ENCODE measurements at places on chromosomes 6 and 20.

- H3K27ac ChIP-seq: no peak overlapping the region
- H3K27me3 ChIP-seq: peaks cover 35% of the 10 kb centered on the region
- DNase-seq: no peak
- peaks cover 12% of the 10 kb centered on the region for H3K4me1 ChIP-seq
Measured at GRCh38 chr6:112254921-112255320, 554 bp upstream of the LAMA4 start.

DNA sequence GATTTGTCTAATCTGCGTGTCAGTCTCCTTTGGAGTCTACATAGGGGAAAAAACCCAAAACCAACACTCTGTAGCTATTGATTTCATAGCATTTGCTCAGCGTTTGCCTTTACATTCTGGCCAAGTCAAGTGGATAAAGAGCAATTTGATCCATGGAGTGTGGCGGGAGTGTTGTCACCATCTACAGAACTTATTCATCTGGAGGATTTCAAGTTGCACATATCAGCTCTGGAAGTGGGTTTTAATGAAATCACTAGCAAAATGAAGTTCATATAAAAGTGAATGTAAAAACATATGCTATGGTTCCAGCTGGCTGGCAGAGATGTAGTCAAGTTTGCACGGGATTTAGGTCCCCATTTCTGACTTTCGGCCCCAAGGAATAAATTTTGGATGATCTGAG is 219.7 kb upstream of the SUPT3H start:
- no peak overlapping the region for H3K27ac ChIP-seq
- H3K4me1 ChIP-seq: peaks cover 14% of the 10 kb centered on the region
- H3K36me3 ChIP-seq: peaks cover 6% of the 10 kb centered on the region
- no peaks in the 10 kb centered on the region for H3K27me3 ChIP-seq

DNA sequence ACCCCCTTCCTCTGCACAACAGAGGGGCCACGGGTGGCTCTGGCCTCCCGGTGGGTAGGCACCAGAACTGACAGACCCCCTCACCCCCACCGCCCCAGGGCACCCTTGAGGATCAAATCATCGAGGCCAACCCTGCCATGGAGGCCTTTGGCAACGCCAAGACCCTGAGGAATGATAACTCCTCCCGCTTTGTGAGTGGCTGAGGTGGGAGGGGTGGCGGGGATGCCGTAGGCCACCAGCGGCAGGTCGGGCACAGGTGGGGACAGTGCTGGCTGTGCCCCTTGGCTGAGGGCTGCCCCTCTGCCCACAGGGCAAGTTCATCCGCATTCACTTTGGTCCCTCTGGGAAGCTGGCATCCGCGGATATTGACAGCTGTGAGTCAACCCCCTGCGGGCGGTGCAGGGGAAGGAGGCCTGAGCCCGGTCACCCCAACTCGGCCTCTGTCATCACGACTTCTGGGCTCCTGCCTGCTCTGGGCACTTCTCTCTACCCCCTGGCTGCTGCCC is 29.1 kb downstream of the MYH7B start:
- H3K27ac ChIP-seq: no peak overlapping the region
- H3K36me3 ChIP-seq: no peaks in the 10 kb centered on the region

- no peak for DNase-seq
- no peak overlapping the region for H3K4me3 ChIP-seq
- no peak overlapping the region for H3K27ac ChIP-seq
- H3K36me3 ChIP-seq: no peaks in the 10 kb centered on the region
- H3K4me1 ChIP-seq: no peaks in the 10 kb centered on the region
Measured at GRCh38 chr20:39066471-39067242, 104.5 kb downstream of the DHX35 start.

- peaks cover 43% of the 10 kb centered on the region for H3K27me3 ChIP-seq
- no peak for DNase-seq
- no peak overlapping the region for H3K27ac ChIP-seq
- no peak overlapping the region for H3K4me3 ChIP-seq
Measured at GRCh38 chr6:12291071-12291838, 1.1 kb downstream of the EDN1 start.

GRCh38 chr6:126107475-126108166 is 121.3 kb downstream of the TRMT11 start:
- peaks cover 9% of the 10 kb centered on the region for H3K36me3 ChIP-seq
- no peak for DNase-seq
- H3K4me1 ChIP-seq: no peaks in the 10 kb centered on the region
- no peaks in the 10 kb centered on the region for H3K27me3 ChIP-seq

DNA sequence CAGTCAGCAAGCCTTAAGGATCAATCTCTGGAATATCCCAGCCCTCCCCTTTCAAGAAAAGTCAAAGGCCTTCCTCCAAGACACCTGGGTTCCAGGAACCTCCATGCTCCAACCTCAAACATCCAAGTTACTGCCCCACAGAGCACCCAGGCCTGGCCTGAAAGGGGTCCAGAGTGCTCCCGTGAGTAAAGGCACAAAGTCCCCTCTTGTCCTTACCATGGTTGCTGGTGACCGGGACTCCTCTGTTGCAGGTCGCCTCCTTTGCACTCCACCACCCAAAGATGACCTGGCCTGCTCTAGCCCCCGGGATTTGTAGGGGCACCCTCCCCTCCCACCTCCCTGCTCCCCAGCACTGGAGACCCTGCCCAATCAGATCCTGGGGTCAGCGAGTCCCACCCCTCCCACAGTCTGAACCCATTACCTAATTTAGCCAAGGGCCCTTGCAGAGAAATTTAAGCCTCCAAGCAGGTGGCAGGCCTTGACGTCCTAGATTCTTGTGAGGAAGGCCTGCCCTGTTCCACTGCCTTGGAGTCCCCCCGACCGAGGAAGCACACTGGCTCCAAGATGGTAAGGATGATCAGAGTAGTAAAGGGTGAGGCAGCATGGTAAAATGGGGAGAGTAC is at the start of gene TNNC2:
Gene TNNC2, minus strand, starts transcription at position 283 of the 623 bp plus-strand sequence. Its CDS starts 64 bp downstream, at position 219.
- DNase-seq: no peak
- H3K27ac ChIP-seq: no peak within 1 kb of the TSS
- peaks cover 12% of the 10 kb centered on the region for H3K4me1 ChIP-seq
- peaks cover 31% of the 10 kb centered on the region for H3K27me3 ChIP-seq
- H3K36me3 ChIP-seq: no peaks in the 10 kb centered on the region

DNA sequence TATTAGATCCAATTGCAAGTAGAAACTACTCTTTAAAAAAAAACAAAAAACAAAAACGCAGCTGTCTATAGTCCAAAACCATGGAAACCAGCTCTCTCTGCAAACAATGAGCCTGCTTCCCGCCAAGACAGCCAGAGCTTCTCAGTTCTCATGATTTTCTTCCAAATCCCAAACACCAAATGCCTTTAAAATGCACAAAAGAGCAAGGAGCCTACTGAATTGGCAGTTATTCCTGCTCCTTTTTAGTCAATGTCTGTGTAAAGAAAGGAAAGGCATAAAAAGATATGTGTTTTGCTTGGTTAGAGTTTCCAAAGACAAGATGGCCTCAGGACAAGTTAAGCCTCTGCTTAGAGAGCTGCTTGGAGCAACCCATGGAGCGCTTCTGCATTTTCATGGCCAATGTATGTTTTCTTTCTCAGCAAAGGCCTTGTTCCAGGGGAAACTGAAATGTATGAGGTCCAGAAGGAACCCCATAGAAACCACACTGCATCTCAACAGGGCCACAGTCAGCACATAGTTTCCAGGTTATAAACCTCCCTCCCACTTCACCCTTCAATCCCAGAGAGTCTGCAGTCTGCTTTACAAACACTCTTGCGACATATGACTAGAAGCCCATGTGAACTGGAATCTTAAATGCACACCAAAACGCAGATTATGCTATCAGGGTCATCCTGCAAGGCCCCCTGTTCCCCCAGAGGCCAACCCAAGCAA is 209.3 kb upstream of the TAB2 start:
- DNase-seq: no peak
- H3K4me1 ChIP-seq: peaks cover 28% of the 10 kb centered on the region

- H3K27ac ChIP-seq: peak overlapping the region; percentile 78
- H3K4me1 ChIP-seq: peaks cover 73% of the 10 kb centered on the region
- peaks cover 94% of the 10 kb centered on the region for H3K36me3 ChIP-seq
- no peak for DNase-seq
- H3K4me3 ChIP-seq: no peak overlapping the region
Measured at GRCh38 chr6:111731456-111732195, 125.9 kb upstream of the TRAF3IP2 start.

GRCh38 chr6:41878246-41878645 is 16.9 kb downstream of the USP49 start:
- H3K27ac ChIP-seq: no peak overlapping the region
- H3K4me3 ChIP-seq: no peak overlapping the region
- H3K4me1 ChIP-seq: no peaks in the 10 kb centered on the region
- no peaks in the 10 kb centered on the region for H3K27me3 ChIP-seq
- H3K36me3 ChIP-seq: no peaks in the 10 kb centered on the region

DNA sequence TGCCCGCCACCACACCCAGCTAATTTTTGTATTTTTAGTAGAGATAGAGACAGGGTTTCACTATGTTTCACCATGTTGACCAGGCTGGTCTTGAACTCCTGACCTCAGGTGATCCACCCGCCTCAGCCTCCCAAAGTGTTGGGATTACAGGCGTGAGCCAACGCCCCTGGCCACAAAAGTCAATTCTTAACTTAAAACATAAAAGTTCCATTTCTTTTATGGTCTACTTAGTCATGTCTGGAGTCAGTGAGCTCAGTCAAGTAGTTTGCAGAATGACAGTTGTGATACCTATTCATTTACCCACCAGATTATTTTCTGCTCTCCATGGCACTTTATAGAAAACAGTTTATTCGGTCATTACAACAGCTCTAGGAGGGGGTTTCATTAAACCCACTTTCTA is 103.1 kb upstream of the ESR1 start:
- H3K36me3 ChIP-seq: peaks cover 5% of the 10 kb centered on the region
- DNase-seq: peak; percentile 23
- no peak overlapping the region for H3K4me3 ChIP-seq

Measured in activated naive CD8-positive, alpha-beta T cell treated with anti-CD3 and anti-CD28 coated beads for 36 hours (primary cell).